ENCODE measurements at places on chromosomes 7 and 10.
A peak's percentile ranks its signal among the peaks of the same experiment; 100 is the strongest.

DNA sequence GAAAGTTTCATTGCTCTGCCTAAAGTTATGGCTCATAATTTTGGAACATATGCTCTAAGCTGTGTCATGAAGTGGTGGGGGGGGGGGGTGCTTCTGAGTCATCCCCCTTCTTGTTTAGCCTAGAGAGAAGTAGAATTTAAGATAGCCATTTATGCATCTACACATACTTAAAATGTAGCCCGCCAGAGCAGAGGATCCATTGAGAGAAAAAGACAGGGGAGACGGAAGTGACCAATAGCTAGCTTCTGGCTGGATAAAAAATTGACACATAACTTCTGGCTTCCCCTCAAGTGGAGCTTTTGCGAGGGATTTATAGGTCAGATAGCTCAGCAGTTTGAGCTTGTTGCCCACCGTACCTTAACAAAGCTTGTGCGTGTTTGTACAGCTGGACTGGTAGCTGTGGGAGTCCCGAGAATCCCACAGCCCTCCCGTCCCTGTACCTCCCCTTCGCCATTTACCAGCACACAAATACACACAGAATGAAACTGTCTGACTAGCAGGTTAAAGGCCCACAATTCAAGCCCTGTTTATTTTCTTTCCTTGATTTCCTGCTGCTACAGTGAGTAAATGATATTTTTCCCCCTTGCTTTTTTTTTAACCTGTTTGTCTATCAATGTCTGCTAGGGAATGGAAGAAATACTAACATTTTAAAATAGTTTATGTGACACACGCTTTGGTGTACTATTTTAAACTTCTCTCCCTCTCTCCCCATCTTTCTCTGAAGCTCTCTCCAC lies 232.6 kb upstream of the FERD3L start:
- no peak for DNase-seq

DNA sequence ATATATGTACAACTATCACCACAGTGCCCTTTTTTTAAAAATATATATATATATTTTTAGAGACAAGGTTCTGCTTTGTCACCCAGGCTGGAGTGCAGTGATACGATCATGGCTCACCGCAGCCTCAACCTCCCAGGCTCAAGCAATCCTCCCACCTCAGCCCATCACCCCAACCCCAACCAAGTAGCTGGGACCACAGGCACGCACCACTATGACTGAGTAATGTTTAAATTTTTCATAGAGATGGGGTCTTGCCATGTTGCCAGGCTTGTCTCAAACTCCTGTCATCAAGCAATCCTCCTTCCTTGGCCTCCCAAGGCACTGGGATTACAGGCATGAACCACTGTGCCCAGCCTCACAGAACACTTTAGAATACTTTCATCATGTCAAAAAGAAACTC lies 234.9 kb downstream of the SH2D4B start:
- no peak for DNase-seq

DNA sequence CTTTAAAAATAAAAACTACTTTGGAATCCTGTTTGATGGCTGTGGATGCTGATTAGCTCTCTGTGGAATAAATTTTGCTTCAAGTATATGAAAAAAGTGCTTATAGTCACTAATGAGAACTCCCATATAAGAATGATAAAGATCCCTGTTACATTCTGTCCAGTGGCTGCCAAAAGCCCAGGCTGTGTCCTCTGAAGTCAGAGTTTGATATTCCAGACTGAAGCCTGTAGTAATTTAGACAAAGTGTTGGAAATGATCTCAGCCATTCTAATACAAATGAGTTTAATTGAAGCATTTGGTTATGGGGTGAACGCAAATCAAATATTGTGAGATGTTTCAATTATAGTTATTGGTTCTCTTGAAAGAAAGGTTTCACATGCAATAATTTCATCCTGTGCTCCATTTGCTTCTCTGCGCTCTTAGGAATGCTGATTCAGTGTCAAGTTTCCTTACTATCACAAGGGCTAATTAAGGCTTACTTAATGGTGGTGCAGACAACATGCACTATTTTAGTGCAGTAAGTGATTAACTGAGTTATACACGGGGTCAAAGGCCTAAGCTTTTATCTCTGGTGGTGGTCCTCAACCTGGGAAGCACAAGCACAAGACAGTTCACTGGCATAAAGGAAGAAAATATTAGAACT lies 867.6 kb downstream of the SORCS1 start:
- DNase-seq = no peak

GRCh38 chr10:89640241-89640640 lies 4.8 kb downstream of the PANK1 start:
- no peak for DNase-seq

DNA sequence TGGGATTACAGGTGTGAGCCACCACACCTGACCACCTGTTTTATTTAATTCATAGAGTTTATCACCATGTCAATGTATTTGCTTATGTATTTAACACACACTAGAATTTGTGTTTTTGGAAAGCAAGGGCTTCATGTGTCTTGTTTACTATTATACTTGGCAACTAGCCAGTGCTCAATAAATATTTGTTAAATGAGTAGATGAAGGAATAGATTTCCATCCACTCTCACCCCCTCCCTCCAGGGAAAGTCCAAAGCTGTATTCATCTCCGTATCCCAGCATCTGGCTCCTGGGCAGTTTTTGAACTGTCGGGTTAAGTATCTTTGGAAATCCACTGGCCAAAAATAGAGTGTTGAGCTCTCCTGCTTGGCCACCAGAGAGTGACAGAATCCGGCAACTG lies 4.6 kb upstream of the RADIL start:
- no peak for DNase-seq

DNA sequence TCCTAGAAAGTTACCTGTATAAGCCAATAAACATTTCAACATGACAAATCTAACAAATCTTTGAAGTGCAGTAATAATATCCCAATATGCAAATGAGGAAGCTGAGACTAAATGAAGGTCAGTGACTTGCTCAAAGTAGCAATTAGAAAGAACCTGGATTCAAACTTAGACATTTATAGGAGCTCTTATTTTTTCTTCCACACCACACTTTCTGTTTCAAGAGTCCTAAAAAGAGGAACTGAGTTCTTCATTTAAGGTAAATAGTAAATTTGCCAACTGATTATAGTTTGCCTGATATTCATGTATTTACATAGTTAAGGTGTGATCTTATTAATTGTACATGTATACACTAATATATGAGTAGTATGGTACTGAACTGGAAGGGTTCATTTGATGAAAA lies 44.0 kb downstream of the KLHDC10 start:
- no peak for DNase-seq

GRCh38 chr10:128277267-128277840 lies 151.1 kb upstream of the MKI67 start:
- no peak for DNase-seq

GRCh38 chr10:71213761-71214440 lies 1.5 kb downstream of the UNC5B start:
- no peak for DNase-seq

GRCh38 chr10:30691639-30692015 lies 62.1 kb upstream of the LYZL2 start:
- no peak for DNase-seq

GRCh38 chr10:63887023-63887589 lies 365.9 kb downstream of the REEP3 start:
- no peak for DNase-seq

- DNase-seq = peak; percentile 52
Observed at GRCh38 chr10:77710759-77711682, 73.4 kb upstream of the KCNMA1 start.

- DNase-seq = no peak
Observed at GRCh38 chr7:150403376-150404171, 24.4 kb downstream of the ZNF775 start.

DNA sequence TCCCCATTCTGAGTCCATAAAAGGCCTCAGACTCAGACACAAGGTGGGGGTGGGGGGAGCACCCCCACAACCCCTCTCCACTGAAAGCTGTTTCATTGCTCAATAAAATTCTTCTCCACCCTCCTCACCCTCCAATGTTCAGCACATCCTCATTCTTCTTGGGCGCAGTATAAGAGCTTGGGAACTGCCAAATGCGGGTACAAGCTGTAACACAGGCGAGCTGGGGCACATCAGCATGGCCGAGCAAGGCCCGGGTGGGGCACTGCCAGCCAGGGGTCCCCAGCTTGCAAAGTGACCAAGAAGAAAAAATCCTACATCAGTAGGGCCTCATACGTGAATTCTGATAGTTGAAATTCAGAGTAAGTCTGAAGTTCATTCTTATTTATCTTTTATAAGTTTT lies 50.1 kb downstream of the CACUL1 start:
- DNase-seq = no peak

Data from activated T-cell treated with anti-CD3 and anti-CD28 coated beads for 1 hour (primary cell).